Progenitor cell of endocrine pancreas (in vitro differentiated cells): ENCODE measurements at places on chromosomes 4 and X. TPM values are rescaled to one million over a fixed set of nuclear protein-coding genes. Genes with fewer than 3 reads are reported as not detected.

The PAGE2 gene
- not detected in 2 replicates for total RNA-seq

The THAP6 gene
- 20.0 and 26.2 TPM in 2 replicates for total RNA-seq

The ENPEP gene
- total RNA-seq = 1.4 and 1.7 TPM in 2 replicates

GRCh38 chr4:153733751-153734448 is 25.9 kb downstream of the RNF175 start:
- peaks cover 2% of the 10 kb centered on the region for H3K4me1 ChIP-seq
- H3K27me3 ChIP-seq = no peaks in the 10 kb centered on the region
- H3K4me3 ChIP-seq = no peak overlapping the region

- DNase-seq = no peak
- no peaks in the 10 kb centered on the region for H3K27me3 ChIP-seq
- peak overlapping the region; percentile 20 for H3K27ac ChIP-seq
- peaks cover 38% of the 10 kb centered on the region for H3K36me3 ChIP-seq
- H3K4me1 ChIP-seq = peaks cover 45% of the 10 kb centered on the region
Measured at GRCh38 chr4:38136604-38137003, 176.4 kb downstream of the PTTG2 start.

DNA sequence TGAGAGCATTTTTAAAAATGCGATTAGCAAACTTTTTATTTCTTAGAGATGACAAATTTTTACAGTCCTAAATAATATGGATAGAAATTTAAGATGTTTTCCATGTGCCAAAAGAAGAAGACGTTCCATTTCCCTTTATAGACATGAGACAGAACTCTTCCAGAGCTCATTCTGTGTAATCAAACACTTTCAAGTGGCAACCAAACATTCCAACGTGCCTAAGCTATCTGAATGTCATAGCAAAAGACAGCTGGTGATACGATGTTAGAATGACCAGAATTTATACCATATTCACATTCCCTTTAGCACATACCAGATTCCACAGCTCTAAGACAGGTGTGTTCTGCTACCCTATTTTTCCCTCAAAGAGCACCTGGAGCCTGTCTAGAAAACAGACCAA is 133.2 kb downstream of the ENOX2 start:
- no peaks in the 10 kb centered on the region for H3K36me3 ChIP-seq
- no peak overlapping the region for H3K27ac ChIP-seq
- H3K4me3 ChIP-seq = no peak overlapping the region
- H3K4me1 ChIP-seq = peaks cover 7% of the 10 kb centered on the region

- H3K27ac ChIP-seq = no peak overlapping the region
- no peaks in the 10 kb centered on the region for H3K27me3 ChIP-seq
- no peaks in the 10 kb centered on the region for H3K36me3 ChIP-seq
- no peak for DNase-seq
- H3K4me1 ChIP-seq = peaks cover 2% of the 10 kb centered on the region
Measured at GRCh38 chr4:81197864-81198524, 17.0 kb downstream of the PRKG2 start.

DNA sequence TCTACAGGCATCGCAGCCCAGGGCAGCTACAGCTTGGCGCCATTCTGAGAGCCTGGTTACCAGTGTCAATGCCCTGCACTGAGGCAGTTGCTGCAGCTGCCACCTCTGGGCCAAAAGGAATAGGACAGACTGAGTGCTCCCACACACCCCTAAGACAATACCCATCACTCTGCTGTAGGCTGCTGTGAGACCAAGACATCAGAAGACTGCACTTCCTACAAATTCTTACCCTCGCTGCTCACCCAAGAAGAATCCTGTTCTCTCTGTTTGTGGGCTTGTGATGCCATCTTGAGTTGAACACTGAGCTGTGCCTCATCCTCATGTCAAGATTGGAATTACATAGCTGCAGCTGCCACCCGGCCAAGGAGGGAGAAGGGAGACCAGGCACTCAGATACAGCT is 1847.0 kb upstream of the PCDH10 start:
- no peak overlapping the region for H3K27ac ChIP-seq
- H3K4me3 ChIP-seq = no peak overlapping the region
- H3K36me3 ChIP-seq = no peaks in the 10 kb centered on the region
- H3K4me1 ChIP-seq = no peaks in the 10 kb centered on the region

DNA sequence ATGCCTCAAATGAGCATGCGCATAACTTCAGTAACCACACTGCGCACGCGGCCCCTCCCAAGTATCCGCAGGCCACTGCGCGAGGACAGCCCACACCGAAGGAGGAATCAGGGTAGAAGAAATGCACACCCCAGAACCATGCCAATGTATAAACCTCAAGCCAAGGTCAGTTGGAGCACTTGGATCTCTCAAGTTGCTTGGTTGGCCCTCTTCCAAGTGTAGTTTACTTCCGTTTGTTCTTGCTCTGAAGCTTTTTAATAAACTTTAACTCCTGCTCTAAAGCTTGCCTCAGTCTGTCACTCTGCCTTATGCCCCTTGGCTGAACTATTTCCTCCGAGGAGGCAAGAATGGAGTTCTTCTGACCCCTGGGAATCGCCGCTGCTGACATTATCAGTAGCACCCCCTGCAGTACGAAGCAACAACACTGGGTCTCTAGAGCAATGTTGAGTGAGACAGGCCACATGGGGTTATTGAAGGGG is 22.0 kb upstream of the SPINK2 start:
- no peak for DNase-seq
- no peaks in the 10 kb centered on the region for H3K27me3 ChIP-seq
- no peaks in the 10 kb centered on the region for H3K4me1 ChIP-seq
